ENCODE measurements at places on chromosomes 16 and 17.

- DNase-seq, result no peak
Observed at GRCh38 chr17:82272495-82273326, 789 bp downstream of the CSNK1D start.

- DNase-seq, result no peak
Observed at GRCh38 chr17:6427279-6427781, 7.6 kb downstream of the AIPL1 start.

- no peak for DNase-seq
Observed at GRCh38 chr17:65527381-65527780, 34.1 kb downstream of the AXIN2 start.

DNA sequence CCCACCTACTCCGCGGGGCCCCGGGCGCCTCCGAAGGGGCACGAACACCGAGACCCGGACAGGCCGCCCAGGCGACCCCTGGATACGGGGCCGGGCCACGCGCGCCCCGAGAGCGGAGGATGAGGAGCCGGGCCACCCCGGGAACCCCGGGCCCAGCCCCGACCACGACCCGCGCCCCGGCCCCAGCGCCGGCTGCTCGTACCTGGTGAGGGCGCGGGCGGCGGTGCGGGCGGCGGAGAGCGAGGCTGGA lies 192 bp downstream of the FASN start:
- no peak for DNase-seq

DNA sequence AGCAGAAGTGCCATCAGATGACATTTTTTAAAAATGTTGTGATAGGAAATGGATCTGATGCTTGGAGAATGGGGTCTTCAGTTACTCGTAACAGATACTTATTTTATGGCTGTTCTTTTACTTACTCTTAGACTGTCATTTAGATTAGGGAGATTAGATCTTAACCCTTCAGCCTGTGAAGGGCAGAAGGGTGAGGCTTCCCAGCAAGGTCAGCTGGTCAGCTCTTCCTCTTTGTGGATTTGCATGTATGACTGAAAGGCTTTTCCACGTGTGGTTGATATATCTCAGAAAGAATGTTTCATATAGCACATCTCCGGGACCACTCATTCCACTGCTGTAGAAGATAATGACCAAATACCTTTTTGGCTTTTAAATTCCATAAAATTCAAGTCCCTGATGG lies 27.4 kb downstream of the GRB7 start:
- no peak for DNase-seq

- no peak for DNase-seq
Observed at GRCh38 chr17:50949128-50949988, 83.2 kb upstream of the TOB1 start.

DNA sequence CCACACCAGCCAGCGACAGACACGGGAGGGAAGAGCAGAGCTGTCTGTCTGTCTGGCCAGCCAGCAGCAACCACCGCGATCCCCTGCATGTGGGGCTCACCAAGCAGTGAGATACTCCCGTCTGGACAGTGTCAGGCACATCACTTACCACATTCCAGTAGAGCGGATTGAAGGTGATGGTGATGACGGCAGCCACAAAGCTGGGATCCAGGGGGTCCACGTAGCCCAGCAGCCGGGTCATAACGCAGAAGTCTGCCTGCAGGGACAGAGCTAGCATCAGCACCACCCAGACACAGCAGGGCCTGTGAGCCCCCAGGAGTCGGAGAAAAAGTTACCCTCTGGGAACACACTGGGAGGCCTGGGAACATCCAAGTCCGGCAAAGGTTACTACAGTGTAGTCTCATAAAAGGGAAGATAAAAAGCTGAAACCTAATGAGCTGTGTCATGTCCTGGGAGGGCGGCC lies 14.7 kb downstream of the PEMT start:
- no peak for DNase-seq

- DNase-seq, result no peak
Observed at GRCh38 chr17:47806026-47806912, 15.3 kb downstream of the OSBPL7 start.

- DNase-seq, result no peak
Observed at GRCh38 chr16:80377096-80377956, 163.5 kb upstream of the DYNLRB2 start.

- no peak for DNase-seq
Observed at GRCh38 chr16:28876019-28876659, 2.1 kb upstream of the ATP2A1 start.

- DNase-seq, result no peak
Observed at GRCh38 chr17:1649844-1650501, at the start of gene RILP. RILP (minus strand) TSS chr17:1649866; CDS start chr17:1649804, 62 bp downstream.

GRCh38 chr16:68802190-68802589 lies 41.1 kb upstream of the TANGO6 start:
- DNase-seq, result no peak

- DNase-seq, result no peak
Observed at GRCh38 chr16:25063865-25064264, 47.7 kb upstream of the LCMT1 start.

GRCh38 chr17:44677136-44677535 lies 12.4 kb downstream of the CCDC43 start:
- DNase-seq, result no peak

DNA sequence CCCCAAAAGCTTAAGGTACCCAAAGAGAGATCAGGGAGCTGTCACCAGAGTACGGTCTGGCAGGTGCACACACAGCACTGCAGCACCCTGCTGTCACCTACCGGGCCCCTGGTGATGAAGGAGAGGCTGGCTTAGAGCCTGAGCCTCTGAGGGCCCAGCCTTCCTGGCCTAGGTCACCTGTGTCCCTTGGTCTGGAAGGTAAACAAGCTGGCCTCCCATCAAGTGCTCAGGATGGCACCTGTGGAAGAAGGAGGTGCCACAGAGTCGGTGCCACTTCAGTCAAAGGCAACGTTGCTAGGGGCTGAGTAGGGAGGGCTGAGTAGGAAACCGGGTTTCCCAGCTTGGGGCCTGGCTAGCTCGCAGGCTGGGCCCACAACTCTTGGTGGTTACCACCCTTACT lies 70.7 kb downstream of the COG7 start:
- DNase-seq, result no peak
